ENCODE measurements at places on chromosomes 11 and 22.

DNA sequence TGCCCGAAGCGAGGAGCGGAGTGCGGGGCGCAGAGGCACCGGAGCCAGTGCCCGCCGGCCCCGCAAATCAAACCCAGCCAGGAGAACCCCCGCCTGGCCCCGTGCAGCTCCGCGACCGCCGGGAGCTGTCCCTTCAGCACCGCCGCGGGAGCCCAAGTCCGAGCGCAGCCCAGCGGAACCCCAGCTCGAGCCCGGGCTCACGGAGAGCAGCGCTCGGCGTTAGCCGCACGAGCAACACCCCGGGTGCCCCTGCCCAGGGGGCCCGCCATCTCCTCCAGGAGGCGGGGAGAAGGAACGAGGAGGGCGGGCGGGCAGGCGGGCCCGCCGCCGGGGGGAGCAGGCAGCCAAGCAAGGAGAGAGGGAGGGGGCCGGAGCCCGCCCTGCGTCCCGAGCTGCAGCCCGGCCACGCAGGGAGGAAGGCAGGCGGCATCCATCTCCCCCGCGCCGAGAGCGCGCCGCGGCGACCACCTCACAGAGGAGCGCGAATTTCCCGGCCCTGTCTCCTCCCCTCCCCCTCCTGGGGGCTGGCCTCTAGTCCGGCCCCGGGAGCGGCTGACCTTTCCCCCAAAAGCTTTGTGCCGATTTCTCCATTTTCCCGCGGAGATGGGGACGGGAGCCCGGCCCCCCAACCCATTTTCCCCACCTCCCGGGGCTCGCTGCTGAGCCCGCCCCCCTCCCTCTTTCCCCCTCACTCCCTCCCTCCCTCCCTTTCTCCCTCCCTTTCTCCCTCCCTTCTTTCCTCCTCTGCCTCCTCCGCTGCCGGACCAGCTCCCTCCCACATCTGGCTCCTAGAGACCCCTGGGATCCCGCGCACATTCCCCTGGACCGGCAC is 621 bp downstream of the KCNC1 start:
- peak; percentile 69 for DNase-seq

- no peak for DNase-seq
Observed at GRCh38 chr22:36292823-36293530, 40.0 kb downstream of the APOL1 start.

GRCh38 chr11:125370561-125371389 is 125.3 kb downstream of the FEZ1 start:
- no peak for DNase-seq

DNA sequence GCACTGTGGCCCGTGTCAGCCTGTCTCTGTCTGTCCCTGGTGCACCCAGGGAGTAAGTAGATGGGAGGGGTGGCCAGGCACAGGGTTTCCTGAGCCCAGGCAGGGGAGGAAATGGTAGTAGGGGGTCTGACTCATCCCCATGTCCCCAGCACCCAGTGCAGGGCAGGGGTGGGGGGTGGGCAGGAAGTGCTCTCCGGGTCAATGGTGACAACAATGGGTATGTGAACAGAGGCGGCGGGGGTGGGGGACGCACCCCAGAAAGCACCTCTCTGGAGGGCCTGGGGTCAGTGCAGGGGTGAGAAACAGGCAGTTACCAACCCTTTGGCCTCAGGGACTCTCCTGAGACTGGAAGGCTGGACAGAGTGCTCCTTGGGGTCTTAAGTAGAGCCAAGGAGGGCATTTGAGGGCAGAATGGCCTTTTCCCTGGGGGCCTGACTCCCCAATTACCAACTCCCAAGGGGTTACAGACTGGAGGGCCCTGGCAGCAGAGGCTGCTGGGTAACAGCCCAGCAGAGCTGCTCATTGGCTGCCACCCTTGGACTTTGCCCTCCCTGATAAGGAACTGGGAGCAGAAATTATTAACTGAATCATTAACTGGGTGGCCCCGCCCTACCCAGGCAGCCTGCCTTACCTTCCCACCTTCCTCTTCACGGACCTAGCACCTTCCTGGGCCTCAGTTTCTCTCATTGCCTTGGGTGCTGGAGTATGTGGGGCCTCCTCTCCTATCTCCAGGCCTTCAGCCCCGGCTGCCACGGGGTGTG is 4.2 kb downstream of the MYRF start:
- peak; percentile 73 for DNase-seq

- no peak for DNase-seq
Observed at GRCh38 chr22:49396817-49397216, 430.9 kb downstream of the BRD1 start.

- DNase-seq = no peak
Observed at GRCh38 chr11:34432822-34433221, 5.9 kb upstream of the CAT start.

- no peak for DNase-seq
Observed at GRCh38 chr22:49685116-49685515, 142.6 kb downstream of the BRD1 start.

GRCh38 chr11:119594639-119595249 is 134.3 kb downstream of the NECTIN1 start:
- no peak for DNase-seq

DNA sequence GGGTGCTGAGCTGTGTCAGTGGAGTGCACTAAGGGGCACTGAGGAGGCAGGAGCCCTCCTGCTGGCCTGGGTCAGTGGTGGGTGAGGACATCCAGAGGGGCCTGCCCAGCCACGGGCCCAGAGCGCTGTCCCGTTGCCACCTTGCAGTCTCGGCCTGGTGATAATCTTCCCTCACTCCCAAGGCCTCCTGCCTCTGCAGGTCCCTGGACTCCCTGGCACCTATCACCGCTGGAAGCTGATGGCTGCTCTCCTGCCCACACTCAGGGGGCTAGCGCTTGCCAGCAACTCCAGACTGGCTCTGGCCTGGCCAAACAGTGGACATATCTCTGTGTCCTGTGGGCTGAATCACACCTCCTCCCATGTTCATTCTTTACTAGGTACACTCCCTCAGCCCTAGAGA is 86.5 kb upstream of the PITPNB start:
- DNase-seq = no peak

GRCh38 chr11:40328890-40329614 is 1130.4 kb downstream of the LRRC4C start:
- no peak for DNase-seq
